ENCODE measurements at places on chromosomes 16 and 17.

DNA sequence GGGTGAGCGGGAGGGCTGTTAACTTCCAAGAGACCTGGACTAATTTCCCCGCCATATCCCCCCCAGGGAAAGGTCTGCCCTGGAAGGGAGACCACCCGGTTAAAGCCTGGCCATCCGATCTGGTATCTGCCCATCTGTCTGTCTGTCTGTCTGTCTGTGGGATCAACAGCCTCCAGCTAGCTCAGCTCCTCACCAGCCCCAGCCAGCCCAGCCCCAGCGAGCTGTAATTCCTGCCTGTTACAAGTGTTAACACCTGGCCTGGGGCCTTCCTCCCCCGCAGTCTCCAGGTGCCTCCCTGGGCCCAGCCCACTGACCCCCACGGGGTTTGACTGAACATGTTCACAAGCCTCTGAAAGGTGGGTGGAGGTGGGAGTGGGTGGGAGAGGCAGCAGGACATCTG, 4.0 kb downstream of the WNT3 start:
- DNase-seq, result peak; percentile 86

GRCh38 chr17:70073310-70073709, 1.7 kb upstream of the KCNJ16 start:
- no peak for DNase-seq

DNA sequence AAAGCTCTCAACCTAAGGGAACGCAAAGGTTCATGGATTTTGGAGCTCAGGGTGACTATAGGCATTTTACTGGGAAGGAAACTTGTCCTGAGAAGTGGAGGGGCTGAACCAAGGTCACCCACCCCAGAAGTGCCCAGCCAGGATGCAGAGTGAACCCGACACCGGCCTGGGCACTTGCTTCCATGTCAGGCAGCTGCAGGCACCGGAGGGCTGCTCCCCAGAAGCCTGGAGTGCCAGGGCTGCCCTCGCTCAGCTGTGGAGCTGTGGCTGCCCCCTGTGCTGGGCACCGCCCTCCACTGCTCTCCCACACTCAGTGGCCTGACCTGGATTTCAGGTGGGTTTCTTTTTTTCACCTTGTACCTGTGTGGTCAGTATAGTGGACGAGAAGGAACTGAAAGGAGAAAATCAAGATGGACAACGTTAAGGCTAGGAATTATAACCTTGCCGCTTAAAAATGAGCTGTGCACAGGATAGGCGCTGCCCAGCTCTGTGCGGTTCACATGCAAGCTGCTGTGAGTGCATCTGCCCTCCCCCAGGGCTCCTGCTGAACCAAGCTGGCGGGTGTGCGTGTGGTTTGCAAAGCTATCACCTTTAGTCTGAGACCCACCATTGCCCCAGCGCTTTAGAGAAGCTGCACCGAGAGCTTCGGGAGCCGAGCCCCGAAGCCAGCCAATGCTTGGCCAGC, 2.2 kb downstream of the MAPK8IP3 start:
- no peak for DNase-seq

DNA sequence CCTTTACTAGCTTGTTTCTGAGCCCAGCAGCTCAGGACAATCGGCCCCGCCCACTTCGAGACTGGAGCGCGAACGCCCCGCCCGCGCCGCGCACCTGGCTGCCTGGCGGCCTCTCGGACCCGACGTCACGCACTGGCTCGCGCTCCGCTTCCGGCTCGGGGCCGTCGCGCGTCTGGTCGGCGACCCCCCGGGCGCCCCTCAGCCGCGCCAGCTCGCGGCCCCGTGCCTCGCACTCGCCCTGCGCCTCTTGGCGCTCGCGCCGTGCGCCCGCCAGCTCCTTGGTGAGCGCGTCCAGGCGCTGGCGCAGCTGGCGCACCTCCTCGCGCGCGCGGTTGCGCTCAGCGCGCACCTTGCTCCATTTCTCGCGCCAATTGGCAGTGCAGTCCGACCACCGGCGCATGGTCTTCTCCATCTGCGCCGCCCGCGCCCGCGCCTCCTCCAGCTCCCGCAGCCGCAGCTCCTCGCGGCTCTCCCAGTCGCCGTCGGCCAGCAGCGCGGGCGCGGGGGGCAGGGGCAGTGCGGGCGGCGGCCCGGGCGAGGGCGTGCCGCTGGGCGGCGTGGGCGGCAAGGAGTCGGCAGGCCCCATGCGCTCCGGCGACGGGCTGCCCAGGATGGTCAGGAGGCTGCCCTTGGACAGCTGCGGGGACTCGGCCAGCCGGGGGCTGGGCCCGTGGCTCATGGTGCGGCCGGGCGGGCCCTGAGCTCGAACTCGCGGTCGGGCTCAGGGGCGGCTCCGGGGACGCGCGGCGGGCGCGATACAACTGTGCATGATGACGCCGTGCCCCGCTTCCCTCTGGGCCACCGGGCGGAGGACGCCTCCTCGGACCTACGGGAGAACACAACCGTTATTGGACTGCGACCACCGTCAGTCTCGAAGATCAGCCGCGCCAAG, 7.6 kb downstream of the CCDC102A start:
- peak; percentile 85 for DNase-seq

DNA sequence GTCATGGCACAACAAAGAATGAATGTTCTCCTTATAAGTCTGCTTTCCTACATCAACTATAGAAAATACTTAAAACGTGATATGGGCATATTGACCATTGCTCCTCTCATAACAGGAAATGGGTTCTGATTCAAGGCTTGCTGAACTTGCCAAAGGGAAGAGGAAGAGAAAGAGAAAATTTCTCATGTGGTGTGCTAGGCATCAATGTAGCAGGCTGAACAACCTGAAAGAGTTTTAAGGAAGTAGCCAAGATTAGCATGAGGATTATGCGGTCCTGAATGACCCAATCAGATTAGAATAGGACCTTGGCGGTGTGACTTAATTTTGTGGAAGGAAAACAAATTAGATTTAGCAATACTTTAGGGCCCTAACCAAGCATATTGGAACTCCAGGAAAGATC, 617.7 kb upstream of the CDH11 start:
- no peak for DNase-seq

- DNase-seq, result no peak
Observed at GRCh38 chr17:40181205-40181604, 3.9 kb downstream of the RAPGEFL1 start.

DNA sequence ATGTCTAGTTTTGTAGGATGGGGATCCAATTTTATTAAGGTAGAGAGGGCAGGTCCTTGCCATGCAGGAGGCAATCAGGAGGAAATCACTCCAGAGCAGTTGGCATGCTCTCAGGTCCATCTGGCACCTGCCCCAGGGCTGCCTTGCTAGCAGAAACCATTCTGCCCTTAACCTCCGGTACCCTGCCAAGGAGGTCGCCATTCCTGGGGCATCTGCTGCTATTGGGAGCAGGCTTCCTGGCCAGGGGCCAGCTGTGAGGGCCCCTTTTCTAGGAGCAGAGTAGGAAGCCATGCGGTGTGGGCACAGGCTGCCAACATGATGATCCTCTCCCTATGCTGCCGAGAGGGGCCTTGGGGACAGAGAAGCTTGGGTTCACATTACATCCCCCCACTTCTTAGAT, 47.6 kb upstream of the MGAT5B start:
- DNase-seq, result no peak

- no peak for DNase-seq
Observed at GRCh38 chr17:50632637-50633036, 2.0 kb upstream of the ABCC3 start.

- DNase-seq, result no peak
Observed at GRCh38 chr17:49455272-49455861, 39.7 kb upstream of the NGFR start.

GRCh38 chr16:57141822-57142631, 43.8 kb downstream of the PSME3IP1 start:
- DNase-seq, result peak; percentile 16

DNA sequence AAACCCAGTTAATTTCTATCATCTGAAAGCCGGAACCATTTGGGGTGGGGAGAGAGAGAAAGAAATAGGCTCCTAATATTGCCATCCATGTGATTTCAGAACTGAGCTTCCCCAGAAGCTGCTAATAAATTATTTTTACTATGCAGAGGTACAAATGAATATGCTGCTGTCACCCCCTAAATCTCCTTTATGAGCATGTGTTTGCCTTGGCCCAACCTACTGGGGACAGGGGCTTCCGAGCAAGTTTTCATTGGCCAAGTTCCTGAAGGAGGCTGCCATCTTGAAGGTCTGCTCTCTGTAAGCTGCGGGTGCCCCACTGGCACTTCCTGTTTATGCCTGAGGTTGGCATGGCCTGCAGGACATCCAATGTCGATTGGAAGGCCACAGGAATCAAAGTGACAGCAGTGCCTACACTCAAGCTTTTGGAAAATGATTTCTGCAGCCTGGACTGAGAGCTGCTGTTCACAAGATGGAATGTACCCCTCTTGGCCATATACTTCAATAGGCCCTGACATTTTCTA, 194.7 kb downstream of the XYLT1 start:
- no peak for DNase-seq

Measured in ELF-1 (cell line).